Sigmoid colon (tissue), 7 donors: ENCODE measurements at places on chromosomes 6 and 20.

GRCh38 chr6:5159162-5159561, 74.0 kb downstream of the PPP1R3G start:
- DNase-seq: no peak

GRCh38 chr6:18317850-18318249, 53.5 kb upstream of the DEK start:
- no peak for DNase-seq

DNA sequence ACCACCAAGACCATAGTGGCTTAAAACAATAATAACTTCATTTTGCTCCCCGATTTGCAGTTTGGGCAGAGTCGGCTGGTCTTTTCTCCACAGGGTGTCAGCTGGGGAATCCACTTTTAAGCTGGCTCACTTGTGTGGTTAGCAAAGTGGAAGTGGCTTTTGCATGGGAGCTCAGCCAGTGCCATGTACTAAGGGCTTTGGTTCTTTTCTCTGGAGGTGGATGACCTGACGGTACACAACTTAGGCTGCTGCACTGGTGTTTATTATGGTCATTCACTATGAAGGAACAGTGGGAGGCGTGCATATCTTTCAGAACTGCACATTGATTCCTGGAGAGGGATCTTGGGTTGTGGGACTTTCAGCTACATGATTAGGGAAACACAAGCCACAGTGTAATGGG, 141.0 kb downstream of the OR2B2 start:
- no peak for DNase-seq

DNA sequence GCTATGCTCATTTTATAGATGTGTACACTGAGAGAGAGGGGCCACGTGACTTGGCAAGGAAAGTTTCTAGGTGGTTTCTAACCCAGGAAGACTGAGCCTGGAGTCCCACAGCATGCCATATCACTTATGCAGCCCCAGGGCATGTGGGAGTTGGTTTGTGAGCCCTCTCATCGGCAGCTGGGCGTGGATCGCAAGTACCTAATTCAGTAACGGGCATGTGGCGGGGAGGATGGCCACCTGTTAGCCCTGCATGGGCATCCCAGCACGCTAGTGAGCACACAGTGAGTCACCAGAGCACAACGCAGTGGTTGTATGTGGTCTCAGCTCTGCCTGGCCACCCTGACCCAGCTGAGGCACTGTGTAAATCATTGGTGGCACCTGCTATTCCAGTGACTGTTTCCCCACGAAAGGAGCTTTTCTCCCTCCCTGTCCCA, 88.3 kb downstream of the NINL start:
- DNase-seq: no peak

GRCh38 chr20:50574108-50574507, 63.9 kb downstream of the PTPN1 start:
- DNase-seq: no peak

GRCh38 chr6:158568549-158568948, 8.7 kb downstream of the TMEM181 start:
- no peak for DNase-seq

GRCh38 chr20:42212391-42212790, 594.2 kb upstream of the CHD6 start:
- no peak for DNase-seq

GRCh38 chr6:156062091-156062563, 606.5 kb upstream of the NOX3 start:
- no peak for DNase-seq

DNA sequence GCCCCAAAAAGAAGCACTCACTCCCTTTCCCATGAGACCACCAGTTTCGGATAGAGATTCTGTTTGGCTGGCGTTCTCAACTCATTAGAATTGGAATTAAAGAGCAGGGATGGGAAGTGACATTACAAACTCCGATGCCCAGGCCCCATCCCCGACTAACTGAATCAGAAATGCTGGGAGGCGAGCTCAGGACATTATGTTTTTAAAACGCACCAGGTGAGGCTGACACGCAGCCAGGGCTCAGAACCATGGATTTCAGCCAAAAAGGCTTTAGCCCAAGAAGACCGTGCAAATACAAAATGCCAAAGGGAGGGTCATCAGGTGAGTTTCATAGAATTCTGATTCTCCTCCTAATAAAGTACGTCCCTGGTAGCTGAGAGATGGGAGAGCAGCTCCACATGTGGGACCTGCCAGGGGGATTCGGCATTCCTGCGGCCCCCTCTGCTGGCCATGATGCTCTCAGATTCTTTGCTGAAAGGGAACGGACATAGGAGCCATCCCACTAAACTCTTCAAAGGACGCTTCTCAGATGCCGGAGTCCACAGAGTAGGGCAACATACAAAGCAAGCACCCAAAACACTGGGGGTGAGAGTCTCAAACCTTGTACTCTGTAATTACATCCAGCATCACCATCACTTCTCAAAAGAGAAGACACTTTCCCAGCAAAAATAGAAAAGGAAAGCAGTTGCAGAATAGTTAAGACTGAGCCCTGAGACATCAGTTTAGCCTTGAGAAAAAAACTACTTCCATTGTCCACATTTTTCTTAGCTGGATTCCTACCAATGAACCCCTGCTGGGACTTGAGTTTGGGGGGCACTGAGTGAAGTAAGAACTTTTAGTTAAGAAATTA, 205.2 kb downstream of the BMP7 start:
- DNase-seq: peak; percentile 73

GRCh38 chr6:27834879-27835549, 77.2 kb downstream of the OR2B2 start:
- no peak for DNase-seq

DNA sequence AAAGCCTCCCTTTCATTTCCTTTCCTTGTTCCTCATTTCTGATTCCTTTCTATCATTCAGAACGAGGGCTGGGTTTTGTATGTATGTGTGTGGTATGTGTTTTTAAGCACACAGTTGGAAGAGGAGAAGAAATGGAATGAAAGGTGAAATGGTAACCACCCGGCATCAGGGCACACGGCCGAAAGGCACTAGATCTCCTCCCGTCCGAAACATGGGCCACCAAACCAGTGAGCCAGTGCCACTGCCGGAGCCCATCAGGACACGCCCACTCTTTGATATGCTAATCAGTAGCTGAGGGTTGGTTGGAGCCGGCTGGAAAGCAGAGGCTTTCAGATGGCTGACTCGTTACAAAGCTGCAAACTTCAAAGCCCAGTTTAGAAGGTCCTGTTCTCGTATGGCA, 228.6 kb upstream of the JARID2 start:
- DNase-seq: no peak

GRCh38 chr6:27582928-27583725, 110.2 kb upstream of the ZNF184 start:
- no peak for DNase-seq

GRCh38 chr6:81763968-81764367, 11.5 kb upstream of the TENT5A start:
- DNase-seq: no peak

GRCh38 chr6:110367825-110368224, 9.7 kb upstream of the METTL24 start:
- DNase-seq: no peak

DNA sequence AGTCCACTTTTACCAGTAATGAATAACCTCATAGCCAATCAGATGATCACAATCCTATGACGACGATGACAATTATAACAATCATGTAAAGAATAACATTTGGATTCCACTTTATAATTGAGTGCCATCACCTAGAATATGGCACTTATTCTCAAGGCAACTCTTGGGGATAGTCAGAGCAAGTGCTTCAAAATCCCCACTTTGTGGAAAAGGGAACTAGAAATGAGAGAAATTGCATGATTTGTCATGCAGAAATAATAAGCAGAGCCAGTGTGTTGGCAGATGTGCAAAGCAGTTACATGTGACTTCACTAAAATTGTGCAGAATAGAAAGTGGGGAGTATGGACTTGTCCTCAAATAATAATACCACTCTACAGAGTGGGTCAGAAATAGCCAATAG, 41.3 kb downstream of the FRK start:
- DNase-seq: no peak

DNA sequence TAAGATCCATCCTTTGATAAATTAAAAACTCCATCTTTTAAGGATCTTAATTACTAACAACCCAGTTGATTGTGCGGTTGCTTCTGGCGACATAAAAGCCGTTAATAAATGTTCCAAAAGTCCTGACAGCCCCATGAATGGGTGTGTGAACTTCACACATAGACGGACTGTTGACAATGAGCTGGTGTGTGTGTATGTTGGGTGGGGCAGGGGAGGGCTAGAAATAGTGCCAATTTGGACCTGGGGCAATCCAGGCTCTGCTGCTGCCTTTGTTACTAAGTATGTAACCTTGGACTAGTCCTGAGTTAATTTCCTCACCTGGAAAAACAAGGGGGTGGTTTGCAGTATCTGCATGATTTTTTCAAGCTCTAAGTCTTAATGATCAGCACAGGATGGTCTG, 4.2 kb downstream of the MAS1 start:
- no peak for DNase-seq

GRCh38 chr6:56751604-56752003, 108.9 kb upstream of the DST start:
- DNase-seq: no peak

DNA sequence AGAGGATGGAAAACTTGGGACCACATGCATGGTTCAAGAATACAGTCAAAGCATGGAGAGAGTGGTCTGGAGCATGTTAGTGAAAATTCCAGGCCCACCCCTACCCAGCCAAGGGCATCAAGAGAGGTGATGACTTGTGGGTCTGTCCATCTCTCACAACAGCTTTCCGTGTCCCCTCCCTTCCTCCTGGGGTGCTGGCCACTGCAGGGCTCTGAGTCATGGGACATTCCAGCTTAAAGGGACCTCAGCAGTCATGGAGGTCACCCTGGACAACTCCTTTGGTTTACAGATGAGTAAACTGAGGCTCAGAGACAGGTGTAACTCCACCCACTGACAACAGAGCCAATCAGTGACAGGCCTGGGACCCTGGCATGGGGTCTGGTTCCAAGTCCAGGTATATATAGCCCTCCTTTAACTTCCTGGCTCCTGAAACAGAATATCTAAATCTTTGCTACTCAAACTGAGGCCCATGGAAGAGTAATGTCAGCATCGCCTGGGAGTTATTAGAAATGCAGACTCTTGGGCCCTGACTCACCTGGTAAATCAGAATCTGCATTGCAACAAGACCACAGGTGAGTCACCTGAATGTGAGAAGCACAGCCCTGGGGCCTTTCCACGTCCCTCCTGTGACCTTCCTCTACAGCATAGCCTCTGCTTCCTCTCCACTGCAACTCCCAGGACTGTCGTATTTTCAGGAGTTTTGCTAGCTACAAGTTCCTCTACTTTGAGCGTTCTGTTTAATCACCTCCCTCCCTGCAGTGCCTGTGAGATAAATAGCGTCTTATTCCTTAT, 170.2 kb downstream of the ZDHHC14 start:
- DNase-seq: no peak

DNA sequence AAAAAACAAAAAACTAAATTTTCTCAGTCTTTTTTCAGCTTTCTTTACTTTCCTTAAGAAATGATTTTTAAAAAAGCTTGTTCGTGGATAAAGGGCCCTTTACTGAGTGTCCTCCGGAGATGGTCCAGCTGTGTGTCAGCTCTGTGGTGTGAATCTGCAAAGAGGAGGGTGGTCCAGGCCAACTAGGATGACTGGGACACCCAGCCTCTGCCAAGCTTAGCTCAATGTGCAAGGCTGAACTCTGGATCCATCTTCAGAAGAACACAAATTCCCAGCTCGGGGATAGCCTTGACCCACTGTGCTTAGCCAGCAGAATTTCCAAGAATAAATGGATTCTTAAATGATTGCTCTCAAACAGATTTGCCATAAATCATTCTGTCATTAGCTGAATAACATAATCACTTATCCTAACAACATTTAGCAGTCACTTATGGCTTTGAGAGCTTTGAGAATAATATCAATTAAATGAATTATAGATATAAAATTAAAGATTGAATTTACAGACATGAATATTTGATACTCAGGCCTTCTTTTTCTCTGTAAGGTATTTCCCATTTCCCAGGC, 14.2 kb upstream of the CALHM5 start:
- no peak for DNase-seq
